GM12878 (cell line): ENCODE measurements at places on chromosomes 11 and 22. TPM values are rescaled to one million over a fixed set of nuclear protein-coding genes. Genes with fewer than 3 reads are reported as not detected.

DNA sequence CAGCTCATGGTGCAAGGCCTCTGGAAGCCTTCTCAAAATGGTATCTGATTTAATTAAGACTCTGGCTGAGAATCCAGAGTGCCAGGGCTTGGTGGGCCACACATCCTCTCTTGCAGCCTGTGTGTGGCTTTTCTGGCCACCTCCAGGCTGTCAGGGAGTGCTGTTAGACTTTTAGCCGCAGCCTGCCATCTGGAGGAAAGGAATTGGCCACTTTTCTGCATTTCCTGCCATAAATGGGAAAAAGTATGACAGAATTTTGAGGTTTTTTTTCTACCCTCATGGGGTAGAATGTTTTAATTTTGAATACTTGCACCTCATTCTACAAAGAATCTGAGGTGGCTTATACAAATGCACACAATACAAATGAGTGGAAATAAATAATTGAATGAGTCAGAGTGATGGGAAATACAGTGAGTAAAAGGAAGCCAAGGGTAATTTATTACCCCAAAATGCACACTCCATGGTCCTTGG is 218.4 kb downstream of the ADAMTS15 start:
- no peak overlapping the region for H3K27ac ChIP-seq
- no peaks in the 10 kb centered on the region for H3K4me1 ChIP-seq
- H3K4me3 ChIP-seq = no peak overlapping the region
- no peaks in the 10 kb centered on the region for H3K36me3 ChIP-seq
- no peak for DNase-seq
- no peaks in the 10 kb centered on the region; the same call in 1 of the 2 replicates for H3K27me3 ChIP-seq

- no peak overlapping the region for H3K4me3 ChIP-seq
- no peaks in the 10 kb centered on the region for H3K36me3 ChIP-seq
- H3K27ac ChIP-seq = no peak overlapping the region
These were observed 32.3 kb upstream of the ME3 start for GRCh38 chr11:86704710-86705109.

The OR10V1 gene
- not detected in 2 replicates for total RNA-seq

GRCh38 chr11:70423523-70424505 is 25.5 kb downstream of the CTTN start:
- H3K27ac ChIP-seq = no peak overlapping the region
- H3K27me3 ChIP-seq = no peaks in the 10 kb centered on the region
- H3K4me1 ChIP-seq = peaks cover 22% of the 10 kb centered on the region
- H3K4me3 ChIP-seq = no peak overlapping the region
- peak; percentile 44 for DNase-seq

GRCh38 chr11:116777056-116777455 is 4.3 kb upstream of the BUD13 start:
- no peak overlapping the region for H3K27ac ChIP-seq
- H3K4me1 ChIP-seq = no peaks in the 10 kb centered on the region
- H3K36me3 ChIP-seq = peaks cover 6% of the 10 kb centered on the region
- DNase-seq = no peak
- no peak overlapping the region for H3K4me3 ChIP-seq

The BAIAP2L2 gene
- 0.08 and 0.38 TPM in 2 replicates for total RNA-seq

- no peak overlapping the region for H3K27ac ChIP-seq
- H3K4me3 ChIP-seq = no peak overlapping the region
- DNase-seq = no peak
- no peaks in the 10 kb centered on the region for H3K27me3 ChIP-seq
These were observed 5.1 kb downstream of the MOB2 start for GRCh38 chr11:1481483-1481825.
